H9 (cell line): ENCODE measurements at places on chromosomes 7 and 10. TPM values are rescaled to one million over a fixed set of nuclear protein-coding genes. Genes with fewer than 3 reads are reported as not detected.
A peak's percentile ranks its signal among the peaks of the same experiment; 100 is the strongest.

FGFR2 gene
- total RNA-seq: 133 and 135 TPM in 2 replicates

LRRC17 gene
- total RNA-seq: 2.0 and 2.1 TPM in 2 replicates

GRCh38 chr10:23988006-23988405, 220.9 kb upstream of the KIAA1217 start:
- DNase-seq: no peak

ZNF655 gene
- 48.8 and 49.2 TPM in 2 replicates for total RNA-seq

GRCh38 chr10:96565774-96566173, 21.0 kb downstream of the TM9SF3 start:
- no peak for DNase-seq

- DNase-seq: no peak
Measured at GRCh38 chr7:52720856-52721255, 314.6 kb upstream of the POM121L12 start.

NUDCD3 gene
- total RNA-seq: 71.9 and 85.9 TPM in 2 replicates

DNA sequence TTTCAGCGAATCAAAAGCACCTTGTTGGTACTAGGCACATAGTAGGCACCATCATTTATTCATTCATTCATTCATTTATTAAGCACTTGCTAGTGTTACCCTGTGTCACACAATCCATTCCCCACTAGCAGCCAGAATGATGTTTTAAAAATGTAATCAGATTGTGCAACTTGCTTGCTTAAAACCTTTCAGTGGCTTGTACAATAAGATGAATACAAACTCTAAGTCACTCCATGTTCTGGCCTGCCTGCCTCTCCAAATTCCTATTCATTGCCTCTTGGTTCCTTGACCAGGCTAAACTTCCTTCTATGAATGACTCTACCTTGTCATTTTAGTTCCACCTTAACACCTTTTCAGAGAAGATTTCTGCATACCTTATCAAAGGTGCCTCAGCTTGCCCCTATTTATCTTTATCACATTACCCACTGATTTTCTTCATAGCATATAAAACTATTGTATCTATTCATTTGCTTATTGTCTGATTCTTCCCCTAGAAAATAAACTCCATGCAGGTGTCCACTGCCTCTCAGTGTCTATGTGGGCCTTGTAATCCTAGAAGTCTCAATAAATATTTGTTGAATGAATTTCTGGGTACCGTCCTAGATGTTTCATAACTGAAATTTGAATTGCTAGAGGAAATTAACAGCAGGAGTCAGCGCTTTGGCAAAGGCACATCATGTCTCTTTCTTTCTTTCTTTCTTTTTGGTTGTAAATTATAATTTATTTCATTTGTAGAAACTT, 169.5 kb downstream of the TMEM26 start:
- DNase-seq: no peak

PPP1R9A gene
- total RNA-seq: 17.0 and 17.3 TPM in 2 replicates

DNA sequence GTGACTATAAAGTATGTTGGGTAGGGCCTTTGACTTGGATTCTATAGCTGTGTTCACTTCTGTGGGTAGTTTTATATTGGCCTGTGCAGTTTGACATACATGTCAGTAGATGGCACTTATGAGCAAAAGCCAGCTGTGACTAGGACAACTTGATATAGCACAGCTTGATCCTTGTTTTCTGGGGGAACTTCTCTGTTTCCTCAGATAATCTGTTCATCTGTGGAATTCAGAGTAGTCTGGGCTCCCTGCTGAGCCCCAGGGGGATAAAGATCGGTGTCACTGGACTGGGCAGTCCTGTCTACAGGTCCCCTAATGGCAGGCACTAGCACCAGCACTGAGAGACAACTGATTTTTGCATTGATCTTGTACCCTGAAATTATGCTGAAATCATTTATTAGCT, 25.4 kb downstream of the CYP2C9 start:
- DNase-seq: peak; percentile 38
